MV-4-11 (cell line): ENCODE measurements at places on chromosomes 3 and 15.

- DNase-seq, result no peak
Observed at GRCh38 chr3:193978030-193978429, 157.9 kb upstream of the HES1 start.

- DNase-seq, result no peak
Observed at GRCh38 chr3:127043041-127043641, 60.2 kb downstream of the PLXNA1 start.

DNA sequence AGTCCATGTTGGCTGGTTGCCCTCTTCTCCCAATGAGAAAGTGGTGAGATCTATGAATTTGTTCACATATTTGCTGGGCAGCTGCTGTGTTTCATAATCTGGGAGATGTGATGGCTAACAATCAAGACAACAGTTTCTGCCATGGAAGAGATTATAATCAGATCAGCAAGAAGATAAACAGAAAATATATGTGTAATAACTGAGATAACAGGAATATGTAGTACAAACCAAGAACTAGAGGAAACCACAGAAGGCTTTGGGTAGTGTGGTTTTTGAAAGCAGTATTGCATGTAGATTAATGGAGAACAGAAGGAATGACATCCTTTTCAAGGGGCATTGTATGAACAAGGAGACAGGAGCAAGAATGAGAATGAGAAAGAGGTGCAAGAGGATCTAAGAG is 12.2 kb upstream of the CSTA start:
- DNase-seq, result peak; percentile 47

- no peak for DNase-seq
Observed at GRCh38 chr15:49083401-49084284, 37.4 kb upstream of the SECISBP2L start.

GRCh38 chr3:8868996-8869395 is 94.3 kb downstream of the RAD18 start:
- no peak for DNase-seq

- no peak for DNase-seq
Observed at GRCh38 chr3:175349168-175349567, 490.0 kb downstream of the NAALADL2 start.

DNA sequence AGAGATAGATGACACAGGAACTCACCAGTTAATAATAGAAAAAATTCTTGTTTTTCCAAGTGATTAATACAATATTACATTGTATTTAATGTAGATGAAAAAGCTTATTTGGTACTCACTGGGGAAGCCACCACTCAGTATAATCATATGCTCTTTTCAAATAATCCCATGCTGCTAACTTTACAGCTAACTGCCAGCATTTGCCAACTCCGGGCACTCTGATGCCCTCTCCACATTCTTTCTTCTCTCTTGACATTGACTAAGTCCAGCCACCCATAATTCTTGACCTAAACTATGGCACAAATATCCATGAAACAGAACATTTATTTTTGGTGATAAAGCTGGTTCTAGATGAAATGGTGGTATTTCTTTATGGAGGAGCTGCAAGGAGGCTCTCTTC is 384.9 kb downstream of the ZBTB20 start:
- DNase-seq, result no peak

DNA sequence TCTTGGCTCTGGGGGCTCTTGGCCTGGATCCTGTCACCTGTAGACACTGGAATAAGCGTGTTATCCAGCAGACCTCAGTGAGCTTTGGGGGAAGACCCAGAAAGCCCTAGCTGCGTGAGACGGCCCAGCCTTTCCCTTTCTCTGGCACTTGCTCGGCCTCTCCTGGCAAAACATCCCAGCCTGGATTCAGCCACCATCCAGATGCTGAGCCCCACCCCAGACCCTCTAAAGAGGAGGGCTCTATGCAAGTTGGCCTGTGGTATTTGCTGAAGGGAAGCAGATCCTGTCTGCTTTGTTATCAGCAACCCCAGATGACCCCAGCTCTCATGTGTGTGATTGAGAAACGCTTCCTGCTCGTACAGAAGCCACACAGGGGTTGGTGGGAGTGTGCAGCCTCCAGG is 267.2 kb downstream of the FAM43A start:
- peak; percentile 19 for DNase-seq

DNA sequence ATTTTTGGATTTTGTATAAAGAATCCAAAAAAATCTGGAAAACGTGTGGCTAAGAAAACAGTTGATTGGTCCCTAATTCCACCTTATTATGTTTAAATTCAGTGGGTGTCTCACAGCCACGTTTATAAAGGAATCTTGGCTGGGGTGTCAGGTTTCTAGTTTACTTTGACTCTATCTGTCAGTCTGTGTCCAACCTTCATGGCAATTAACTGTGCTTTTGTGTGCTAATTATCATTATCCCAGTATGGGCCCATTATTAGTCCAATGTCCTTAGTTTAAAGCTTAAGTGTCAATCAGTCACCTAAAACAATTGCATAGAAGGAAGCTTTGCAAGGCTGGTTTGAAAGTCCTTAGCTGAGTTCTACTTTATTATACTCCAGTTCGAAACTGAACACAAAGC is 3.7 kb upstream of the CNTN4 start:
- no peak for DNase-seq

- DNase-seq, result no peak
Observed at GRCh38 chr15:62606376-62607113, 436.0 kb upstream of the TPM1 start.

GRCh38 chr3:46083956-46084355 is 56.7 kb upstream of the XCR1 start:
- DNase-seq, result no peak

DNA sequence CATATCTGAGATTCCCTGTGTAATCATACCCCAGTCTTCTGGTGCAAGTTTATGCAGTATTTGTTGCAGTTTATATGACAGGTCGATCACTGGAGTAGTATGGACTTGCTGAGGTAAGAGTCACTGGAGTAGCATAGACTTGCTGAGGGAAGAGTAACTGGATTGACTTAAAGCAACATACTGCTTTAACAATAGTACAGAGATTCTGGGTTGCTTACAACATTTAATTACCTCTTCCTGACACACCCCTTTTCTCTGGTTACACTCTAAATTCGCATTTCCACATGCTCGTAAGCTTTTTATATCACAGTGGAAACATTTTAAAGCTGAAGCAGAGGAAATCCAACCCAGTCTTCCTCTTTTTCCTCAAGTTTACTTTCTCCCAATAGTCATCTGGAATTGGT is 11.8 kb downstream of the AAGAB start:
- DNase-seq, result peak; percentile 77

DNA sequence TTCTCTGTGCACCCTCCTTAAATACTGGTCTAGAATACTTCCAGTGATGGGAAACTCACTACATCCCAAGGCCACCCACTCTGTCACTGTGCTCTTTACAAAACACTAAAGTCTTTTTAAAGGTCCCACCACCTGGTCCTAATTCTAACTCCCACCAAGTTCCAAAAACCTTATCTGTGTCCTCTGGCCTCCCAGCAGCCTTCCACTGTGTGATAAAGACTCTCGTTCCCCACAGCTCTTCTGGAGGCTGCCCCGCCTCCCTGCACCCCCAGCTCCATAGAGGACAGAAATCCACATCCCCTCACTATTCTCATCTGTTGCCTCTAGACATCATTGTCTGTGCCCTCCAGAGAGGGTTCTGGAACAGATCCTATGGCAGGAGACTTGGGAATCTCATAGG is 276.4 kb downstream of the FAM43A start:
- DNase-seq, result no peak

DNA sequence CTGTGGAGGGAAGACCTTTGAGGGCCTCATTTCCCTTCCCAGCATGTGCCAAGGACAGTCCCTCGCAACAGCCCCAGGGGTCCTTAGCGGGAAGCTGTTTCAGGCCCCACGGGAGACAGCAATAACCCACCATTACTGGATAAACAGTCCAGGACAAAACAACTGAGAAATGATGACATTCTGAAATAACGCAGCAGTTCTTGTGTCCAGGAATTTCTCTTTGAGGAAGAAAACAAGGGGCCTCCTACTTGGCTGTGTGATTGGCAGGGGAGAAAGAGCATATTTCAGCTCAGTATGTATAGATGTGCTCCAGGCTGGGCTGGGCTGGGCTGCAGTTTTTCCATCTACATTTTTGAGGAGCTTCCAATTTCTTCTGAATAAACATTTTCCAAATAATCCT is 82.2 kb upstream of the THBS1 start:
- DNase-seq, result no peak

- no peak for DNase-seq
Observed at GRCh38 chr3:12449889-12450682, 34.2 kb upstream of the TSEN2 start.

DNA sequence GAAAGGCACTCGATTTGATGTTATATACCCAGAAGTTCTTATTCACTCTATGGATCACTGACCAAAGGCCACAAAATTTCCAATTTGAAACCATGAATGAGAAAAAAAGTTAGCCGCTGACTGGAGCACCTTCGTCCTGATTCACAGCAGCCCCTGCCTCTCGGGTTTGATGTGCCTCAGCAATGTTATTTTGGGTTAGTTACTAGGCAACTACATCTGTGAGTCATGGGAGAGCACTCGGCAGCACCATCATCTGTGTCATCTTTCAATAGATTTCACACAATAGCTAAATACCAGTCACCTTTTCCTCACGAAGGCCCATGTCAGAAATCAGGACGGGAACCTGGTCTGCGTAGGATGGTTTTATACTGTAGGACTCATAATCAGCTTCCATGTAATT is 269.2 kb downstream of the ZBBX start:
- peak; percentile 64 for DNase-seq

DNA sequence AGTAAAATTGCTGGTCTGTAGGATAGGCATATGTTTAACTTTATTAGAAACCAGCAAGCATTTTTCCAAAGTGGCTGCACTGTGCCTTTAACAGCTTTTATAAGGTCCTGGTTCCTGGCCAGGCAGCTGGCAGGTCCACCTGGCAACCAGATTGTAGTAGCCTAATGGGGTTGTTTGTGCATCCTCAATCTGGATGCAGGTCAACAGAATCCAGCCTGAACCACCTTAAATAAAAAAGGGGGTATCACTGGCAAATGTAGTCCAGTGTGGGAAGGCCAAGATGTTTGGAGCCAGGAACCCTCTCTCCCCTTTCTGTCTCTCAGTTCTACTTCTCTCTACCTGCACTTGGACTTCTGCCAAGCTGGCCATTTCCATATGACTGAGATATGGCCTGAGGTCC is 200.3 kb downstream of the ZNF621 start:
- DNase-seq, result no peak

- no peak for DNase-seq
Observed at GRCh38 chr3:193885832-193886231, 250.1 kb upstream of the HES1 start.

DNA sequence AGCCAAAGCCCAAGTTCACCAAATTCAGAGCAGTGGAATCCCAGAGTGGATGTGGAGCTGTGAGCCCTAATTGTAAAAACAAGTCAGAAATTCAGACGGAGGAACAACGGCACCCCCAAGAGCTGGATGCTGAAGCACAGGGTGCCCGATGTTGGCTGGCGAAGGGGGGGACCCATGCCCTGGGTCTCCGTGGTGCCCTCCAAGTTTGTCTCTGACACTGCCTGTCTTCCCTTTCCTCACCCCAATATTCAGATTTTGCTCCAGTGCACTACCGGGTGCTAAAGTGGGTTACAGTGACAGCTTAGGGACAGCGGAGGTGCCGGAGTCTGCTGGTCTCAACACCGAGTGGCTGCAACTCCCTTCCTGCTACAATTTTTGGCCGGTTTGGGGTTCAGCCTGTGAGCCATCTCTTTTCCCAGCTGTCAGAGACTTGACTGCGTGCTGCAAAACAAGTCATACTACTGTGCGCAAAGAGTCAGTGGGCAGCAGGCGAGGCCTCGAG is 6.6 kb downstream of the GRIP2 start:
- DNase-seq, result no peak

- no peak for DNase-seq
Observed at GRCh38 chr3:165389064-165389463, 192.9 kb upstream of the SLITRK3 start.

GRCh38 chr3:171190668-171191067 is 164.1 kb upstream of the SLC2A2 start:
- DNase-seq, result no peak

GRCh38 chr3:53174346-53175250 is 13.6 kb downstream of the PRKCD start:
- no peak for DNase-seq

DNA sequence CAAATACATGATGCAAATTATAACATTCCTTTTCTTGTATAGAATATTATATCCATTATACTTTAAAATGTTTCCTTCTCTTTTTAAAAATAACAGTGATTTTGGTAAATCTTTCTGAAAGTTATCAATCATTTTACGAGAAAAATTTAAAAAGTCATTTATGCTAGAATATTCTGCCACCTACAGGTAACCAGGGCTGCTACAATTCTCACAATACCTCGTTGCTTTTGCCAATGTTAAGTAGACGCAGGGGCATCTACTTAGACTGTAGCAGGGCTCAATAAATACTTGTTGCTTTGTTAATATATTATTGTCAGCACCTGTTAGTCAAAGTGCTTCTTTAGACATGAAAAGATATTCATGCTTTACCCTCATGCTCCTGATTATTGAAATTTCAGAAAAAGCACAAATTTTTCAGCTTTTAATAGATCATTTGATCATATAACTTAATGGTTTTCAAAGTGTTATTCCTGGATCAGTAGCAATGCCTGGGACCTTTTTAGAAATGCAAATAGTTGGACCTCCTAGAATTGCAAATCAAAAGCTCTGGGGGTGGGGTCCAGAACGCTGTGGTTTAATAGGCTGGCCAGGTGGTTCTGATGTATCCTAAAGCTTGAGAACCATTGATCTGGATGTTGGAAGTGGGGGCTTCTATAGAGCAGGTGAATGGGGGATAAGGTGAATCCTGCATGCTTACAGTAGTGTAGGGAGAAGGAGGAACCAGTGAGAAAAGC is 223.6 kb upstream of the PDZRN3 start:
- no peak for DNase-seq

- DNase-seq, result peak; percentile 21
Observed at GRCh38 chr3:60064210-60065178, 1014.7 kb upstream of the CFAP20DC start.

GRCh38 chr3:144197582-144197981 is 226.0 kb downstream of the DIPK2A start:
- no peak for DNase-seq

- DNase-seq, result no peak
Observed at GRCh38 chr15:91752081-91752785, 101.3 kb upstream of the SLCO3A1 start.

DNA sequence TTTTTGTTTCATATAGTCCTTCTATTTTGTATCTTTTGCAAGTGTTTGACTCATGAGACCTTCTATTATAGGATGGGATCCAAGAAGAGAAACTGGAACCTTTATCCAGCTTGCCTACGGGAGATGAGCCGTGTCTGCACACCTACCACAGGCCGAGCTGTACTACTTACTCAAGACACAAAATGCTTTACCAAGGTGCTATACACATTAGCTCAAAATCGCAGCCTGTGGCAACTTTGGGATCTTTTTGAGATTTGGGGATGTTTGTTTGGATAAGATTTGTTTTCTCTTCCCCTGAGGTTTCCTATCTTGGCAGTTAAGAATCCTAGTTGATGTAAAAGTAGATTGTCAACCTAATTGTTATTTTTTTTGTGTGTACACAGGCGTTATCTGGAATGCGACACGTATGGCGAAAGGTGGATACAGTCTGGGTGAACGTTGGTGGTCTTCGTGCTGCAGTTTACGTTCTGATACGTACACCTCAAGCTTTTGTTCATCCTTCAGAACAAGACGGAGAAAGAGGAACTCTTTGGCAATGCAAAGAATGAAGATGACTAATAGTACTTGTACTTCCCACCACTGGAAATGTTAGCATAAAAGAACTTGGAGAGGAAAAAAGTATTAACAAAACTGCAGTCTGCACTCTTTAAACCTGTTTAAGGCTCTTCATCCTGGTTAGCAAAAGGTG is 13.1 kb upstream of the SETD5 start:
- peak; percentile 50 for DNase-seq
